Fibroblast of upper back skin (primary cell): ENCODE measurements at places on chromosomes 7 and 10.
A peak's percentile ranks its signal among the peaks of the same experiment; 100 is the strongest.

GRCh38 chr7:2295936-2296620 lies 18.2 kb downstream of the SNX8 start:
- no peak for DNase-seq

DNA sequence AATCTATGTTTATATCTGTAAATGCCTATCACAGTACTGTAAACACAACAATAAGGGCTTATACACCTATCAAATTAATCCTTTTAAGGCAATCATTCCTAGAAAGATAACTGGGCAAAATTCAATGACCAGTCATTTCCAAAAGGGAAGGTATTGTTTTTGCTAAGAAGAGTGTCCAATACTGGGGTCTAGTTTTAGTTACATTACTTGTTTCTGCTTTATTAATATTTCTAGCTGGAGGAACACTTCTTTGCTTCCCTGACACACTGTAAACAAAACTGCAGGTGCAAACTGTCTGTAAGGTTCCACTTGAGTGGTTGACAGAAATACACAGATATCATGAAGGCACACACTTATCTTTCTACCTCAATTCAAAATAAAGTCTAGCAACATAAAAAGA lies 84.2 kb upstream of the FAM133B start:
- DNase-seq = no peak

DNA sequence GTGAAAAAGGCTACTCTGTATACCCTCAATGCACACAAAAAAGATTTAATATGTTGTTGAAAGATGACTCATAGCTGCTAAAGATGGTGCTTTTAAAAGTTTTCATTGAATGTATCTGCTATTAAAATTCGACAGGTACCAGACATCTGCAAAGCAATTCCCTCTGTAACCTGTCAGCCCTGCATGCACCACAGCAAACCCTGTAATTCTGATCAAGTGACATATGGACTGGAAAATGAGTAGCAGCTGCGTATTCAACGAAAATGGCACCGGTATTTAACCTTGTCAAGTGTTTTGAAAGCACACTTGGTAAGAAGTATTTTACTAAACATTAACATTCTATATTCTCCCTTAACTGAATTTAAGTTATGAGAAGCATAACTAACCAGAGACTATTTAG lies 58.2 kb upstream of the PTPRN2 start:
- no peak for DNase-seq

- DNase-seq = no peak
Observed at GRCh38 chr7:23369695-23370404, 70.7 kb downstream of the MALSU1 start.

DNA sequence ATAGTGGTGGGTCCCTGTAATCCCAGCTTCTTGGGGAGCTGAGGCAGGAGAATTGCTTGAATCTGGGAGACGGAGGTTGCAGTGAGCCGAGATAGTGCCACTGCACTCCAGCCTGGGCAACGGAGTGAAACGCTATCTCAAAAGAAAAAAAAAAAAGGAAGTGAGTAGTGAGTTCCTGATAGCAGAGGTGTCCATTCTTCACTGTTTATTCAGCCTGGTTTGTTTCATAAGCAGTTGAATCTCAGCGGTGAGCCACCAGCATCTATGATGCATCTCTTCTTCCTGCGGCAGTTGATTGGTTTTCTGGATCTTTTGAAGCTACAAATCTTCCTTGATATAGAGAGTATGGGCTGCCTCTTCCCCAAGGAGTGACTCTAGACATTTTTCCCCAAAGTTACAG lies 316.1 kb upstream of the MTPN start:
- DNase-seq = no peak

GRCh38 chr10:95297402-95297801 lies 6.6 kb upstream of the PDLIM1 start:
- no peak for DNase-seq

DNA sequence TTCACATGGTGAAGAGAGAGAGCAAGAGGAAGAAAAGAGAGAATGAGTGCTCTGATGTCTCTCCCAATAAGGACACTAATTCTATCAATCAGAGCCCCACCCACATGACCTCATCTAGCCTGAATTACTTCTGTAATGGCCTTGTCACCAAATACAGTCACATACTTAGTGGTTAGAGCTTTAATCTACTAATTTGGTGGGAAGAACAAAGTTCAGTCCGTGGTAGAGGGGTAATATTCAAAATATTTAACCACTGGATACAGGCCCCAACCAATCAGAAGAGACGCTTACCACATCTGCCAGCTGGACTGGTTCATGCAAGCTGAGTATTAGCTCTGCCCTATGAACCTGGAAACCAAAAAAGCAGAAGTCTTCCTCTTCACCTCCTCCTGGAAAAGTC lies 336.3 kb upstream of the NFE2L3 start:
- no peak for DNase-seq

- DNase-seq = no peak
Observed at GRCh38 chr10:124324856-124325632, 93.7 kb downstream of the OAT start.

GRCh38 chr7:24313777-24314176 lies 29.8 kb downstream of the NPY start:
- no peak for DNase-seq

DNA sequence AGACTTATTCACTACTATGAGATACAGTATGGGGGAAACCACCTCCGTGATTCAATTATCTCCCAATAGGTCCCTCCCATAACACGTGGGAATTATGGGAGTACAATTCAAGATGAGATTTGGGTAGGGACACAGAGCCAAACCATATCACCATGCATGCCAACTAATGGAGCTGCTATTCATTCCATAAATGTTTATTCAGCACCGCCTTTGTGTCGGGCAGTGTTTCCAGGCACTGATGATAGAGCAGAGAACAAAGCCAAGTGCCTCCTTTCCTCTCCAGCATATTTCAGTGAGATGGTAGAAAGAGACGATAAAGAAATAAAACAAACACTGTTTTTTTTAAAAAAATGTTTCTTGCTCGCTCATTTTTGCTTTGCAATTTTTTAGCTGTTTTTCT lies 295.9 kb upstream of the FOXK1 start:
- no peak for DNase-seq

DNA sequence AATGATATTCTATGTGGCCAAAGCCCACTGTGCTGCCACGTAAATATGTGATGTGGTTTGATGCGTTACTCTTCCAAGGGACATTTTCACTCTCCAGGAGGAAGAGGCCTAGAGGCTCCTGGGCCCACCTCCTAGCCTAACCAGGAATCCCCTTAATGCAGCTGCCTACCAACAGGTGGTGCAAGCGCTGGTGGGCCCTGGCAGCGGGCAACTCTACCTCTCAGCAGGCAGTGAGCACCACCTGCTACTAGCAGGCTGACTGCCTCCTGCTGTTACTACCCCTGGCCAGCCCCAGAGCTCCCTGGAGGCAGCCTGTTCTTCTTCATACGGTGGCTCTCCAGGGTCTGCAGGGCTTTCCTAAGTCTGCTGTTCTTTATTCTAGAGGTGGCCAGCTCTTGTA lies 62.8 kb downstream of the CDH23 start:
- no peak for DNase-seq

- DNase-seq = no peak
Observed at GRCh38 chr7:47531584-47532492, 50.1 kb downstream of the TNS3 start.

DNA sequence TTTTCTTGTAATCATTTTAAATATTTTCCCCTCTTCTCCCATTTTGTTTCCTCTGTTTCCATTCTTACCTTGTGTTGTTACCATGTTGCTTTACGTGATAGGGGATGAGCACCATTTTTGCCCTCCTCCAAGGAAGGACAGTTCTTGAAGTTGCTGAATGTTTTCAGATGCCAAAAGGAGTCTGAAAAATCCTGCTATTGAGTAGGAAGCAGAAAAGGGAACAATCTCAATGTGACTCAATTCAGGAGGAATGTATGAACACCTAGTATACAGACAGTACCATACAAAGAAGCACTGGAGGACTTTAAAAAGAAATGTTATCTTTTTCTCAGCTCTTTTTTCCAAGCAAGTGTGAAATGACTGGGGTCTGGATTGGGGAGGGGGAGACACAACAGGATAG lies 5.1 kb upstream of the NAMPT start:
- DNase-seq = peak; percentile 40

DNA sequence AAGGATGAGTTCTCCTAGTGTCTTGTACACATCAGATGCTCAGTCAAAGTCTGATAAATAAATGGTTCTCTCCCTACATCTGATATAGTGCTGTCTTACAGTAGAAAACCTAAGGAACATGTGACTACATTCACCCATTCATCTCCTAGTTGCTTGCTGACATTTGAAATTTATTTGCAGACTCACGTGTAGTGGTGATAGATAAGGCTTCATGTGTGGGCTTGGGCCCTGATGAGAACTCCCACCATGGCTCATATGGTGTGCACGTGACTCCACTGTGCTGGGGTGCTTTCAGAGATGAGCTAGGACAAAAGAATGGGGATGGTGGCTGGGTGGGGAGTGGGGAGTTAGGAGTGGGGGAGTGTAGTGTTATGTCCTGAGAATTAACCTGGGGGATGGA lies 287.3 kb downstream of the RPS24 start:
- peak; percentile 48 for DNase-seq

GRCh38 chr7:240887-241421 lies 48.6 kb downstream of the FAM20C start:
- DNase-seq = no peak

DNA sequence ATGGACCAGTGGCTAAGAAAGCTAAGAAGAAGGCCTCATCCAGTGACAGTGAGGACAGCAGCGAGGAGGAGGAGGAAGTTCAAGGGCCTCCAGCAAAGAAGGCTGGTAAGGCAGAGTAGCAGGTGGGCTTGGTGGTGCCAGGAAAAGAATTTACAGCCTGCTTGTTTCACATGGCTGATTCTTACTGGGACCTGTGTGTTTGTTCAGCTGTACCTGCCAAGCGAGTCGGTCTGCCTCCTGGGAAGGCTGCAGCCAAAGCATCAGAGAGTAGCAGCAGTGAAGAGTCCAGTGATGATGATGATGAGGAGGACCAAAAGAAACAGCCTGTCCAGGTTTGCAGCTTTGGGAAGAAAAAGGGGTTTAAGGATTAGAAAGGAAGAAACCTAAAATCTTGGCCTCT lies 5.0 kb downstream of the NOLC1 start:
- no peak for DNase-seq

DNA sequence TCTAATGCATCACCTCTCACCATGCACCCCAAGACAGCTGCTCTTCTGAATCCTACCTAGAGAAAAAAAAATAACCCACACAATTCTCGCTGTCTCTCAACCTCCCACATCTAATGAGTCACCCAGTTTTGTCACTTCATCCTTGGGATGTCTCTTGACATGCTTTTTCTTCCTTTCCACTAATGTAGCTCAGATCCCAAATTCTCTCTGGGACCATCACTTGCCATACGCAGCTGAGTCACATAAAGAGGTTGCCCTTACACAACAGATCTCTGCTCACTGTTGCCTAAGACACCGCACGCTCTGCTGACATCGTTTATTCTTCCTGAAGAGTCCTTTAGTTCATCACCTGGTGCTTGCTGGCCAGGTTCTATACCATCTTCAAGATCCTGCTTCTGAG lies 606.0 kb upstream of the GALNT17 start:
- no peak for DNase-seq

DNA sequence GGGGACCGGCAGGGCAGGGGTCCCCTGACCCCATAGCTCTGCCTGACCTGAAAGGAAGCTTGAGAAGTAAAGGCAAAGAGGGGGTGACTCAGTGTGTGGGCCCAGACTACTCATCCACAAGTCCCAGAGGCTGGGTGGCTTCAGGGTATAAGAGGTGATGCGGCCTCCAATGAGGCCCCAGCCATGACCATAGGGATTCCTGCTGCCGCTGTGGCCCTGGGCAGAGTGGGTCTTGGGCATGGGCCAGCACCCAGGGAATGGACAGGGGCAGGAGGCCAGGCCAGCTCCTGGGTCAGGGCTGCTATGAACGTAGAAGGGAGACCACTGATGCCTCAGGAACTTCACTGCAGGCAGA lies 64.4 kb upstream of the EBF3 start:
- no peak for DNase-seq

GRCh38 chr7:108415821-108416536 lies 40.3 kb downstream of the NRCAM start:
- peak; percentile 32 for DNase-seq

DNA sequence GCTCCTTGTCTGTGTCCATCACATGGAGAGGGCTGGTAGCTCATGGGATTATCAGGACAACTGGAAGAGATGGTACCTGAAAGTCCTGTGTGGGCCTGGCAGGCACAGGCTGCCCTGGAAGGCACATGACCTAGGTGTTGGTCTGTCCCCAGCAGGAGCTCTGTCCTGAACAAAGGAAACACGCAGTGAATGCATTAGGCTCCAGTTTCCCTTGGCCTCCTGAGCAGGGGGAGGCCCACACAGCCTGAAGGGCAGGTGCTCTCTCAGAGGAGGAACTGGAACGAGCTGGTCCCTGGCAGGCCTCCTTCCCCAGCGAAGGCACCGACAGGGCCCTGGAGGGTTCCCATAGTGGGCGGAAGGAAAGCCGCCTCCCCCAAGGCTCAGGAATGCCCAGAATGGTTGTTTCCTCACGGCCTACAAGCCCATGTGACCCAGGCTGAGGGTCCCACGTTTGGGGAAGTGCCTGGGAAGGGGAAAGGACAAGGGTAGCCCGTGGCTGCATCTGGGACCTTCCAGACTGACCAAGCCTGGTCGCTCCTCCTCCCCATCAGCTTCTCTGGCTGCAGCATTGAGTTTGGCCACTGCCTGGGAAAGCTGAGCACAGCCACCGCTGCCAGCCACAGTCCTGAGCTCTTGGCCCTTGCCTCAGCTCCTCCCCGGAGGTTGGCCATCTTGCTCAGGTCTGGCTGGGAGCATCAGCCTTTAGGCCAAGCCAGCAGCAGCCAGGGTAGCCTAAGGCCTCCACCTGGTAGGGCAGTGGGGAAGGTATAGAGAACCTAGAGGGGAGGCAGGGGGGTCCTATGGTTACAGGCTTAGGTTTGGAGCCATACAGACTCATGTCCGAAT lies 21.8 kb downstream of the CXCL12 start:
- no peak for DNase-seq

GRCh38 chr10:82378146-82378545 lies 503.2 kb downstream of the NRG3 start:
- DNase-seq = peak; percentile 70
